ENCODE measurements at places on chromosomes 6 and 20.

DNA sequence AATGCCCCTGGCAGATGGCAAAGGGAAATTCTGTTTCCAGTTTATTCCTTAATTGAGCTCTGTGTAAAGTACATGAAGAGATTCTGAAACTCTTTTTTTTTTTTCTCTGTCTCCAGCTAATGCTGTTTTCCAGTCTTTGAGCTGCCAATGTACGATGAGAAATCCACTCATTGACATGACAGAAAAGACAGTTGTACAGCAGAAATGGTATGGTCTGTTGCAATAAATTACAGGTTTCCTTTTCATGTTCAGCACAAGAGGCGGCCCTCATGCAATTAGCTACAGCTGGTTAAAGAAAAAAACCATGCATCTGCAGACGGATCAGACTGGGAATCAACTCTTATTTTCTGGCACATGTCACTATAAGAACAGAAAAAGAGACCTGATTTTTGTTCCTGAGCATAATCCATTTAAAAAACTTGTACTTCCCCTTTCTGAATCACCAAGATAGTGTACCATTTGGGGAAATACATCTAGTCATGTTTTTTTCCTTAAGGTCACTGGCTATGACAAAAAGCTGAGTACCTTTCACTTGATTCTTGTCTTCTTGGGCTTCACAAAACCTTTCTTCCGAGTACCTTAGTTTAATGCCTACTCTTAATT is 289.8 kb upstream of the PREP start:
- DNase-seq: no peak

DNA sequence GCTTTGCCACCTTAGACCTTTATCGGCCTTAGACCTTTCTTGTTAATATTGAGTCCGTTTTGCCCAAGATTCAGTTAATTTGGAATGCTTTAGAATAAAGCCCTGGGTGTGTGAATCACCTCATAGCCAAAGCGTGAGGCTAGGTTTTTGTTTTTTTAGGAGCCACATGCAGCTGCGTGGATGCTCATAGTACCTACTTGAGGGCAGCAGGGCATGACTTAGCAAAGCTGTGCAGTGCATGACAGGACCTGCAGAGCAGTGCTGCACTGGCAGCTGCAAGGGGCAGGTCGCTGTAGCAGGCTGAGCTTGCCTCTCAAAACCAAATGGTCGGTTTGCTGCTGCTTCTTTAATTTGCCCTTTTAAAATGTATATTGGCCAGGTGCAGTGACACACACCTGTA is 116.1 kb downstream of the JAG1 start:
- DNase-seq: no peak

DNA sequence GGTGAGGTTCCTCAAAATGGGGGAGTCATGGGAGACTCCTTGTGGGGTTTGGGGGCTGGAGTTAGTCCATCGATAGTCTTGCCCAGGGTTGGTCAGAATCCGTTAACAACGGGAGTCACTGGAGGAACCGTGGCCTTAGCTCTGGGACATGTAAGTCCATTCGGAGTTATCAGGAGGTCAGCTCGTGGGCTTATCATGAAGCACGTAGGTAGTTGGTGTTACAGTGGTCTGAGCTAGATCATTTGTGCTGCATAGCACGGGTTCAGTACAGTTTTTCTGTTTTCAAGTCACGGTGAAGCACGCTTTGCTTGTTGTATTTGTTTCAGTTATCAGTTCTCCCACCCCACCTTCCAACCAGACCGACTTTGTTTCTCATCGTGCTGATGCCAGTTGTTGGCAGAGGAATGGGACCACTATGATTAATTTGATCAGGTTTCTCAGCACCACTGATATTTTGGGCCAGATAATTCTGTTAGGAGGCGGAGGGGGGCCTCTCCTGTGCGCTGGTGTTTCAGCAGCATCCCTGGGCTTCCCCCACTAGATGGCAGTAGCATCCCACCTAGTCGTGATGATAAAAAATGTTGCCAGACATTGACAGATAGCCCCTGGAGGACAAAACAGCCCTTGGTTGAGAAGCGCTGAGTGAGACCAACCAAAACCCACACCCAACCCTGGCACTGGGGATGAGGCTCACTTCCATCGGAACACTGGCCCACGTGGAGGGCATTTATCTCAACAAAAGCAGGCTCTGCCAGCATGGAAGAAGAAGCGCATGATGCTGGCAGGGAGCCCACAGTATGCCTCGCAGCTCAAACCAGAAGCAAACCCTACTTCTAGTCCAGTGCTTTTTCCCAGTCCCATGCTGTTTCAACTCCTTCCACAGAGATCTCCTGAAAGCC is 2.2 kb upstream of the APMAP start:
- peak; percentile 77 for DNase-seq

DNA sequence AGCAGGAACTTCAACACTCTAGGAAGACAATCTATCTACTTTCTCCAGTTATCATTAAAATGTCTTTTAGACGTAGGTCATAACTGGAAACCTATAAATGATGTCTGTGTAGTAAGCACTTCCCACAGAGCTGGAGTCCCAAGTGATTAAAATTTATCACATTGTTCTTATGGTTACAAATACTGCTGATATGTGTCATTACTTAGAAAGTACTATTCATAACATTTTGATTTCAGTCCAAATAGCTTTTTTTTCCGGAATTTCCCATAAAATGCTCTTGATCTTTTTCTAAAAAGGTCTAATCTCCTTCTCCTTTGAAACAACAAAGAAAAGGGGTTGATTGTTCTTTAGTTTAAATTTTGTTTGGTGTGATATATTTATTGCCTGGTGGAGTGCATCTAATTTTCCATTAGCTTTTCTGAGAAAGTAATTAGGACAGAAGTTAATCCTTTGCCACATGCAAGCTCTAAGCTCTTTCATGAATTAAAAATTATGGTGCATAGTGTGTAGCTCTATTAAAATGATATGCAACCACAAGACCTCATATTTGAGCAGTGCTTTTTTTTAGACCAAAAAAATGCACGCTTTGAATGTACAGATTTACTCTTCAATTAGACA is 132.7 kb upstream of the TCF21 start:
- no peak for DNase-seq

DNA sequence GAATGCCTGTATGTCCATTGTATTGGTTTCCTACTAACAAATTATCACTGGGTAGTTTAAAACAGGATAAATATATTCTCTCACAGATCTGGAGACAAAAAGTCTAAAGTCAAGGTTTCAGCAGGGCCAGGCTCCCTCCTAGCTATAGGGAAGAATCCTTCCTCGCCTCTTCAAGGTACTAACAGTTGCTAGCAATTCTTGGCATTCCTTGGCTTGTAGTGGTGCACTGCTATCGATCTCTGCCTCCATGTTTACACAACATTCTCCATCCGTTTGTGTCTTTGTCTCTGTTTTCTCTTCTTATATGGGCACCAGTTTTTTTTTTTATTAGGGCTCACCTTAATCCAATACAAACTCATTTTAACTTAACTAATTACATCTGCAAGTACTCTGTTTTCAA is 48.9 kb downstream of the OR2B6 start:
- DNase-seq: no peak

DNA sequence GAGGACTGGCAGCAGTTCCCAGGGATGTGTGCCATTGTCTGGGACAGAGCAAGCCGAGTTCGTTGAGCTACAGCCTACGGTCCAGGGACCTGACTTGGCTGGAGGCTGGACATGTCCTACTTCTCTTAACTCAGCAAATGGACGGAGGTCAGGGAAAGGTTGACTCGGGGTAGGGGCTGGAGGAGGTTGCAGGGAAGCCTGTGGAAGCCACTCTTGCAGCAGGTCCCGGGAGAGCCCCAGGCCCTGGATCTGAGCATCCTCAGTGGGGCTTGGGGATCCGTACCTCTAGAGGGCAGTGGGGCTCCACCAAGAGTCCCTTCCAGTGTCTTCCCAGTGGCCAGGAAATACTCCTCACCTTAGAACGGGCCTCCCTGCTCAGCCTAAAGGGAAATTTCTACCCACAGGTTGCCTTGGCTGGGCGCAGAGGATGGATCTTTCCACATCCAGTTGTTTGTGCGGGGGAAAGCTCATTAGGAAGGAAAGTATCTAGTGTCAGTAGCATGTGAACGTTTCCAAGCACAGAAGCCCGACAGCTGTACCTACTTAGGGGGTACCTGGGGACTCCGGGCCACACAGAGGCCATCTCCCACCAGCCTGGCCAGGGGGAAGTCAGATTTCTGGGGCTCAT is 170.2 kb downstream of the NFATC2 start:
- DNase-seq: peak; percentile 14

- no peak for DNase-seq
Measured at GRCh38 chr6:28090917-28091586, 10.7 kb downstream of the ZNF165 start.

GRCh38 chr6:111657146-111657545 is 51.5 kb upstream of the TRAF3IP2 start:
- DNase-seq: no peak

GRCh38 chr6:21404577-21404976 is 189.0 kb upstream of the SOX4 start:
- DNase-seq: no peak

GRCh38 chr6:40891686-40892085 is 147.3 kb downstream of the UNC5CL start:
- DNase-seq: no peak

DNA sequence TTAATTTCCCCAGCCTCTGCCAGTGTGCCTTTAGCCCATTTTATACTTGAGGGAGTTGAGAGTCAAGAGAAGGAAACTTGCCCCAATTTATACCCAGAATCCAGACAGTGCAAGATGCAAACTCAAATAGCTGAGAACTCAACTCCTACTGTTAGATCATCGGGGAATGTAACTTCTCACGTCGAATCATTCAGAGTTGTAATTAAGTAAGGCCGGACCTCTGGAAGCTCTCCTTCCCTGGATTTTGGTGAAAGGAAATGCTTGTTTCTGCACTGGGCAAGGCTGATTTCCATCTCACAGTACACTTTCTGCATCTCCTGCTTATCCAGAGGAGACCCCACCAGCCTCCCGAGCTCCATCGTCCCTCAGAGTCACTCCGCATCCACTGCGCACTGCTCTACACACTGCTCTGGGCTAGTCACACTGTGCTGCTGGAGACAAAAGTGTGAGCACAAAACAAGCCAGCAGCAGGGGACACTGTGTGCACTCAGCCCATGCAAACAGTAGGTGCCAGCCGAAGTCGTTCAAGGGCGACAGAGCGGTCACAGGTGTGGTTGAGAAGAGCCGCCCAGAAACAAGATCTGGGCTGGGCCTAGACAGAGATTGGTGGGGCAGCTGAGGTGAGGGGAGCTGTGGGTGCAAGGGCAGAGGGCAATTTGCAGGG is 150.4 kb upstream of the QKI start:
- DNase-seq: no peak

DNA sequence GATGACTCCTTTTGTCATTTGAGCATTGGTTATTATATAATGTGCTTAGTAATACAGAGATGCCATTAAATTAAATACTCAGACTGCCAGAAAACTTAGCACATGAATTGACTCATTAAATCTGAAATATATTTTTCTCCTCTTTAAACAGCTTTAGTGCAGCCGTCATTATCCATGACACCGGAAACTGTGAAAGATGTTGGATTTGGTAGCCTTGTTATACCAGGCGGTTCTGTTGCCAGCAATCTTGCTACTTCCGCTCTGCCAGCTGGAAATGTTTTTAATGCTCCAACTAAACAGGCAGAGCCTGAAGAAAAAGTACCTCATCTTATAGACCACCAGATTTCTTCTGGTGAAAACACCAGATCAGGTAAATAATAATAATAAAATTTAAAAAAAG is 97.6 kb downstream of the SCAF8 start:
- no peak for DNase-seq

DNA sequence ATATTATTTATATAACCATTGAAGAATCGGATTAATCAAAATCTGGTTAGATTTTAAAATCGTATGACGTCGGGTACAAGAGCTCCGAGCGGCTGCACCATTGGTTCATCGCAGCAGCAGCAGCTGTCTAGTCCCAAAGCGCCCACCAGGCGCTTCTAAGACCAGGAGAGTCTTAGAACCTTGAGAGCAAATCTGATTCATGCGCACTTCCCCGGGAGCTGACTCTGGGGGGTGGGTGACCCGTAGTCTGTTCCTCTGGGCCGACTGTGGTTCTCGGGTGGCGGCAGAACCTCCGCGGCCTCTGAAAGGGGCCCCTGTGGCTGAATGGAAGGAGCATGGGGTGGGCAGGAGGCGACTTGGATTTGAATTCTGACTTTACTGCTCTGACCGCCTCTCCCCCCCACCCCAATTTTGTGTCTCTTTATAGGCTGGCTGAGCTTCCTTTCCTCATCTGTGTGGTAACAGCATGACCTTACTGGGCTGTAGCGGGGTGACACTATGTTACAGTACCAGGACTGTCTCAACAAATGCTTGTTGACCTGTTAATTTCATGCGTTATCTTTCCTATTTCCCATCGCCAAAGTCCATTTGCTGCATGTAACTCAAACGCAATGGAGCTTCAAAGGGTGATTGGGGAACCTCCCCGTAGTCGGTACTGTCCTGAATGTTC is 119.7 kb downstream of the RTN4IP1 start:
- peak; percentile 26 for DNase-seq

DNA sequence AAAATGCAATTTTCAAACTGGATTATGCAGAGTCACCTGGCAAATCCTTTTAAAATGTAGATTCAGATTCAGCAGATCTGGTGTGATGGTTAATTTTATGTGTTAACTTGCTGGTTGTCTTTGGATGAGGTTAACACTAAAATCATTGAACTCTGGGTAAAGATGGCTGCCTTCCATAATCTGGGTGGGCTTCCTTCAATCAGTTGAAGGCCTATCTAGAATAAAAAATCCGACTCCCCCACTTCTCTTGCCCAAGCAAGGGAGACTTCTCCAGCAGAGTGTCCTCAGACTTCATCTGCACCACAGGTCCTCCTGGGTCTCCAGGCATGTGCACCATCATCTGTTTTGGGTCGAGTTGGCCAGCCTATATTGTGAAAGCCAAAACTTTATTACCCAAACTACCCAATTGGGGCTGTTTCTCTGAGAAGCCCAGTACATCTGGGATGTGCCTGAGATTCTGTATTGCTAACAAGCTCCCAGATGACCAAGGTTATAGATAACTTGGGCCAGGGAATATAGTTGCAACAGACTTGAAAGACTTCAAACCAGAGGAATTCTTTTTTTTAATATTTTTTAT is 1.6 kb upstream of the SLC17A5 start:
- no peak for DNase-seq

- no peak for DNase-seq
Measured at GRCh38 chr6:126792340-126793085, 326.0 kb upstream of the RSPO3 start.

DNA sequence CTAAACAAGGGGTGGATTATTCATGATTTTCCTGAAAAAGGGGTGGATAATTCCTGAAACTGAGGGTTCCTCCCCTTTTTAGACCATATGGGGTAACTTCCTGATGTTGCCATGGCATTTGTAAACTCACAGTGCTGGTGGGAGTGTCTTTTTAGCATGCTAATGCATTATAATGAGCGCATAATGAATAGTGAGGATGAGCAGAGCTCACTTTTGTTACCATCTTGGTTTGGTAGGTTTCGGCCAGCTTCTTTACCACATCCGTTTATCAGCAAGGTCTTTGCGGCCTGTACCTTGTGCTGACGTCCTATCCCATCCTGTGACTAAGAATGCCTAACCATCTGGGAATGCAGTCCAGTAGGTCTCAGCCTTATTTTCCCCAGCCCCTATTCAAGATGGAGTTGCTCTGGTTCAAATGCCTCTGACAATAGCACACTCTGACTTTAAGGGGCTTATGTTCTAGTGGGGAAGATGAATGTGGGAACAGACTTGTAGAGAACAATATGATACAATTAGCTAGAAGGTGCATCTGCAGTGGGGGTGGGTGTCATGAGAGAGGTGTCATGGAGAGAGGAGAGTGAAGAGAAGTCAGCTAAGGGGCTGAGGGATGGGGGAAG is 4.2 kb upstream of the GPR31 start:
- no peak for DNase-seq

GRCh38 chr6:56521976-56522375 is 120.7 kb downstream of the DST start:
- no peak for DNase-seq

All from stimulated activated CD8-positive, alpha-beta memory T cell treated with anti-CD3 and anti-CD28 coated beads, Interleukin-7, amount 100 ng/mL, for 4 hours (primary cell).